ENCODE measurements at places on chromosomes 2 and 18. TPM values are rescaled to one million over a fixed set of nuclear protein-coding genes. Genes with fewer than 3 reads are reported as not detected.

The LAMA1 gene
- total RNA-seq, result 131 TPM

The HJURP gene
- total RNA-seq, result 25.0 TPM

The FZD7 gene
- total RNA-seq, result 12.7 TPM

The PROC gene
- total RNA-seq, result not detected

The SLC5A7 gene
- not detected for total RNA-seq

The ASB18 gene
- total RNA-seq, result not detected

The ALLC gene
- not detected for total RNA-seq

The IL37 gene
- not detected for total RNA-seq

The GREB1L gene
- 0.50 TPM for total RNA-seq

The CREG2 gene
- total RNA-seq, result 0.03 TPM

Measured in SK-MEL-5 (cell line).